Left ventricle myocardium inferior (tissue), 1 donor: ENCODE measurements at places on chromosomes 13 and 19.
A peak's percentile ranks its signal among the peaks of the same experiment; 100 is the strongest.

GRCh38 chr13:44622261-44622660 lies 46.1 kb upstream of the TSC22D1 start:
- DNase-seq = no peak

- DNase-seq = no peak
Measured at GRCh38 chr19:3554254-3555083, 2.9 kb downstream of the MFSD12 start.

DNA sequence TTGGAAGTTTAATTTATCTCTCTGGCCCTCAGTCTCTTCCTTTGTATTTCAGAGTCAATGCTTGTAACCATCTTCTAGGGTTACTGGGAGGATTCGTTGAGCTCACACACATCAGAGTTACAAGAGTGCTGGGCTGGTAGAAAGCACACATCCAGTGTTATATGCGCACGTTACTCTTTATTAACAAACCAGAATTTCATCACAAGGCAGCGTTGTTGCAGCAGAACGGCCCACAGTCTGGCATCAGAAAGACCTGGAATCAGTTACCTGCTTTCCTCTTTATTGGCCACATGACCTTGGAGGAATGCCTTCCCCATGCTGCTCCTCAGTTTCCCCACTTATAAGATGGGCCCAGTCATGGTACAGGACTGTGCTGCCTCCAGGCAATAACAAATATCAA lies 3.9 kb downstream of the ZNF865 start:
- DNase-seq = no peak

DNA sequence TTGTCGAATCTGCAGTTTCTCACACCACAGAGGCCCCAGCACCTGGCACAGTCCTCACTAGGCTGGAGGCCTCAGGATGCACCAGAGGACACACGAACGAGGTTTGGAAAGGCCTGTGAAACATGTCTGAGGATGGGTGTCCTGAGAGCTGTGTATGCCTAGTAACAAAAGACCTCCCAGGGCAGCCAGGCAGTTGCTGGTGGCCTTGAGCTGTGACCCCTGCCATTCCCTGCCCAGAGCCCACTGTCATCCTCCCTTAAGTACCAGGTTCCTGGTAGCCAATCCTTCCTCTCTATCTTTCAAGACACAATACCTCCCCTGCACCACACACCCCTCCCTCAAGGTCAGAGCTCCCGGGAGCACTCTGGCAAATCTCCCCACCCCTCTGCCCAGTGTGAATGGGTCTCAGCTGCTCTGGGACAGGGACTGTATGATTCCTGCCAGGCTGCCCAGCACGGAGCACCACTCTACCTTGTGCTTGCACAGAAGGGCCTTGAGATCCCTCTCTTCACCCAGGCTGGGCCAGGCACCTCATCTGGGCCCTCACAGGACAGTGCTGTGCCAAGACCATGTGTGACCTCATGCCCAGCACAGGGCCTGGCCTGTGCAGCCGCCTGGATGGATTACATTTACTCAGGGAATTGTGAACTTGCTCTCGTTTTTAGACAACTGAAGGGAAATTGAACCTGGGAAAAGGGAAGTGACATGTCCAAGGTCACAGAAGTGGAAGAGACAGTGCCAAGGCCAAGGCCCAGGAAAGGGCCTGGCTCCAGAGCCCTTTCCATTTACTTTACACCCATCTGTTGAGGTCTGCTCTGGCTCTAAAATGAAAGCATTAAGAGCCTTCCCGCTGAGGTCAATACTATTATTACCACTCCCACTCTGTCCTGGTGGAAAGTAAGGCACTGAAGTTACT lies 2.2 kb downstream of the ZNF787 start:
- no peak for DNase-seq

GRCh38 chr19:24159707-24160106 lies 72.7 kb downstream of the ZNF254 start:
- DNase-seq = no peak

DNA sequence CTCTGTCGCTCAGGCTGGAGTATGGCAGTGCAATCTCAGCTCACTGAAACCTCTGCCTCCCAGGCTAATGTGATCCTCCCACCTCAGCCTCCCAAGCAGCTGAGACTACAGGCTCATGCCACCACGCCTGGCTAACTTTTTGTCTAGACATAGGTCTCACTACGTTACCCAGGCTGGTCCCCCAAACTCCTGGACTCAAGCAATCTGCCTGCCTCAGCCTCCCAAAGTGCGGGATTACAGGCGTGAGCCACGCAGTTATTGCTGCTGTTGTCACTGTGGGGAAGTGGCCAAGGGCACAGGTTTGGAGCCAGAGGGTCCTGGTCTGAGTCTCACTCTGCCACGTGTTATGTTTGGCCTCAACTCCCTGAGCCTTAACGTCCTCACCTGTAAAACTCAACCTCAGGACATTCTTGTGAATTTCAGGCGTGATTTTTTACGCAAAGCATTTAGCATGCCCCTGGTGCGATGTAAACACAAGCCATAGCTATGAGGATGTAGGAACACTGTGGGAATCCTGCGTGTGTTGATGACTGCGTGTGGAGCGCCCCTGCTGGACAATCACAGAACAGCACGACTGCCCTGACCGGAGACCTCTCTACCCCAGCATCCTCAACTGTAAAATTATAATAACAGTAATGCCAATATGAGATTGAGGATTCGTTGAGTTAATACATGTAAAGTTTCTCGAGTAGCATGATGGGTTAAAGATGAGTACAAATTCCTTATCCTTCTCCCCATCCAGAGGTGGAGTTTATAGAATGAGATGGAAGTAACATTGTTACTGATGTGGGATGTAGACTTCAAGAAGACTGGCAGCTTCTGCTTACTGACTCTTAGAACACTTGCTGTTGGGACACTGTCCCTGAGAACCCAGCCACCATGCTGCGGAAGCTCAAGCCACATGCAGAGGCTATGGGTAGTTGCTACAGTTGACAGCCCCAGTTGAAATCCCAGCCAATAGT lies 41.8 kb upstream of the PNMA8B start:
- DNase-seq = peak; percentile 62

DNA sequence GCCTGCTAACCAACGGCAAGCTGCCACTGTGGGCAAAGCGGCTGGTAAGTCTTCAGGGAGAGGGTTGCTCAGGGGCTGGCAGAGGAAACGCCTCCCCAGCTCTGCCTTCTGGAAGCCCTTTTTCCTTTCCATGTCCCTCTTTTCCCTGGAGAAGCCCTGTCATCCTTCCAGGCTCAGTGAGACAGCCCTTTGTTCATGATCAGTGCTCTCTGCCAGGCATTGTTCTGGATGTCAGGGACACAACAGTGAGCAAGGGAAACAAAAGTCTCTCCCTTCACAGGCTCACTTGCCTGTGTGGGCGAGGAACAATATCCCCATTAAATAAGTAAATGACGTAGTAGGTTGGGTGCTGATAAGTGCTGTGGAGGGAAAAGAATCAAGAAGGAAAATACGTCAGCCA lies 13.9 kb upstream of the OVOL3 start:
- DNase-seq = no peak

DNA sequence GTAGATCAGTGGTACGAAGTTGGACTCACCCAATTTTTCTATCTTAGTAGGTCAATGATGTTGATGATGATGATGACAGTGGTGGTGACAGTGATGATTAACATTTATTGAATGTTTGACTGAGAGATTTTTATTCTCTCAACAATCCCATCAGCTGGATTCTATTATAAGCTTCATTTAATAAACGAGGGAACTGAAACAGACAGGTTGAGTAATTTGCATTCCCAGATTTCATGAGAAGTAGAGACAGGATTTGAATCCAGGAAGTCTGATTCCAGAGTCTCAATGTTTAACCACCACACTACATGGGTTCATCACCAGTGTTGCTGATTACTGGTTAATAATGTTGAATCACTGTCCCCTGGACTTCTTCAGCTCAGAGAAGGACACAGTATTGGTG lies 168.9 kb downstream of the FLT1 start:
- no peak for DNase-seq

DNA sequence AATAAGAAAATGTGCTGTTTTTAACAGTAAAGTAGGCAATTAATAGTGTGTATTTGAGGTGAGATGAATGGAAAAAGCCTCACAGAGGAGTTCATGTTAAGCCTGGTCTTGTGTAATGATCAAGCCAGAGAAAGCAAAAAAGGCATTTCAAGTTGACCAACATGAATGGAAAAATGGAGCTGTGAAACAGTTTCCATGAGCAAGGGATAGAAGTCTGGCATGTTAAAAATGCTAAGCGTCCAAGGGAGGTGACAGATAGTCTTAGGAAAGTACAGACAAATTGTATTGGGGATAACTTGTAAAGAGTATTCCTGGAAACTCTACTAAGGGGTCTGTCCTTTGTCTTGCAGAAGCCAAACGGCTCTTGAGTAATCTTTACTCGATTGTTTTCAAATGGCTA lies 506.8 kb upstream of the ATXN8OS start:
- no peak for DNase-seq

GRCh38 chr19:18401580-18402112 lies 4.2 kb upstream of the LRRC25 start:
- peak; percentile 63 for DNase-seq

- no peak for DNase-seq
Measured at GRCh38 chr19:16019691-16020448, 56.4 kb upstream of the TPM4 start.

GRCh38 chr13:111625526-111626315 lies 305.3 kb downstream of the TEX29 start:
- no peak for DNase-seq

DNA sequence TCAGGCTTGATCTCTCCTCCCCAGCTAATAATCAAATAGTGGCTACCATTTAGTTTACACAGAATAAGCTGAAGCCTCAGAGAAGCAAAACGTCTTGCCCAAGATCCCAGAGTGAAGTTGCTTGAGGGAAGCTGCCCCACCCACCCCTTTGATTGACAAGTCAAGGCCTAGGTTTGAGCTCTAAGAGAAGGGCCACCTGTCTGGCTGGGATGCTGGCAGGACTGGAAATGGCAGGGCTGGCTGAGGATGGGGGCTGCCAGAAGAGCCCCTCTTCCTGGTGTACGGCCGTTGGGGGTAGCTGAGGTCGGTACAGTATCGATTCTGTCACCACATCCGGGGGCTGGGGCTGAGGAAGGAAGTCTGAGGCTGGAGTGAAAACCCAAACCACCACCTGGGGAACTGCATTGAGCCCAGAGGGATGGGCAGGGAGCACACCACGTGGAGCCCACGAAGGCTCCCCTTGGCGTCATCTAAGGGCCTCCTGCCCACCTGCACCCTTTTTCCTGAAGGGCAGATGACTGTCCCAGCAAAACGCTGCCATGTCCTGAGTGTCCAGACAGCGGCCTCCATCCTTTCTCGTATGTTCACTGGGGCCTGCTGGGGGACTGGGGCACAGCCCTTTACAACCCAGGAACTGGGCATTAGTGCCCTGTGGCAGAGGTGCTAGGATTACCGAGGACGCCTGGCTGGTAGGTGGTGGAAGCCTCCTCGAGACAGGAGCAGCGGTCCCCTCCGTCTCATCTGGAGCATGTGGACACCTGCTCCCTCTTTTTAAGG lies 1.4 kb upstream of the PRKD2 start:
- no peak for DNase-seq

GRCh38 chr19:645912-646778 lies 6.5 kb downstream of the FGF22 start:
- no peak for DNase-seq

GRCh38 chr13:50200988-50201387 lies 185.7 kb downstream of the KCNRG start:
- no peak for DNase-seq

GRCh38 chr19:3693025-3693925 lies 7.0 kb downstream of the PIP5K1C start:
- no peak for DNase-seq
